ENCODE measurements at places on chromosomes 12 and 14. TPM values are rescaled to one million over a fixed set of nuclear protein-coding genes. Genes with fewer than 3 reads are reported as not detected.

NR1H4 gene
- not detected for total RNA-seq

IL22 gene
- not detected for total RNA-seq

TGM1 gene
- total RNA-seq = 0.52 TPM

SERPINA5 gene
- 2.3 TPM for total RNA-seq

GPR65 gene
- 2.8 TPM for total RNA-seq

YLPM1 gene
- total RNA-seq = 58.4 TPM

ADCY4 gene
- total RNA-seq = 45.7 TPM

AQP5 gene
- not detected for total RNA-seq

ALX1 gene
- total RNA-seq = not detected

IL26 gene
- total RNA-seq = not detected

MPHOSPH9 gene
- total RNA-seq = 13.4 TPM

FAM181A gene
- not detected for total RNA-seq

CCDC197 gene
- not detected for total RNA-seq

BDKRB2 gene
- 5.2 TPM for total RNA-seq

HSPA2 gene
- 41.4 TPM for total RNA-seq

DNA sequence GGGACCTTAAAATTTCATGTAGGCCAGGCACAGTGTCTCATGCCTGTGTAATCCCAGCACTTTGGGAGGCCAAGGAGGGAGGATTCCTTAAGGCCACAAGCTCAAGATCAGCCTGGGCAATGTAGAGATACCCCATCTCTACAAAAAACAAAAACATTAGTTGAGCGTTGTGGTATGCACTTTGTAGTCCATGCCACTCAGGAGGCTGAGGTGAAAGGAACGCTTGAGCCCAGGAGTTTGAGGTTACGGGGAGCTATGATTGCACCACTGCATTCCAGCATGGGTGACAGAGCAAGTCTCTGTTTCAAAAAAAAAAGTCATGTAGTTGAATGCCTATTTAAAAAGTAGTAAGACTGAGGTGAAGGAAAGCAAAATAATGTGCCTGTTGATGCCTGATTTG lies 83.5 kb downstream of the TTC6 start:
- H3K4me1 ChIP-seq = no peaks in the 10 kb centered on the region
- H3K36me3 ChIP-seq = no peaks in the 10 kb centered on the region
- no peak overlapping the region for H3K27ac ChIP-seq

DNA sequence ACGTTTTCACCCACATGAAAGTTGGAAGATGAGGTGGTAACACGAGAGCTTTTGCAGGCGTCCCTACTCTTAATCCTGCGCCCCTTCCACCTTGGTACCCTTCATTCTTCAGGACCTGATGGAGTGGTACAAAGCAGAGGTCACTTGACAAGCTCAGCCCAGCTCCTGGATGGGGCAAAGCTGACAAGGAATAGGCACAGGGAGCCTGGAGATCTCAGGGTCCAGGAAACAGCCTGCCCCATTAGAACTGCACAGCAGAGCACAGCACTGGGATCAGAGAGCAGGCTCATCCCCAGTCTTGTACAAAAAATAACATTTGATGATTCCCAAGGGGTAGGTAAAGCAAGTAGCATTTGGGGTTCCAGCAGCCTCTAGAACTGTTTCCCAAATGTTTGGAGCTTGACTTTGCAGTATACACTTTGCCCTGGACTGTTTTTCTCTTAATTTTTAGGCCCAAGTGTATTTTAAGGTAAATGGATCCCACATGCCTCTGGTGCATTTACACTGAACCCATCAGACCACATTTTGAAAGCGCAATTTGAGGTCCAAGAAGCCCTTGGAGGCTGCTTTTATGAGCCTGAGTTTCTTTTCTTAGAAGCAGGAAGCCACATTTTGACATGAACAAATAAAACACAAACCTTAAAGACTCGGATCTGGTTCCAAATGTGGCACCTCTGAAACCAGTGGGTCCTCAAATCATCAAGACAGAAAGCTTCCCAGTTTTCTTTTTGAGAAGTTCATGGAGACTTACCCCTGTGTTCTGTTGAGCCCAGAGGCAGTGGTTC lies 633 bp downstream of the TC2N start:
- DNase-seq = no peak
- H3K27ac ChIP-seq = peak overlapping the region; percentile 33
- peaks cover 6% of the 10 kb centered on the region for H3K4me1 ChIP-seq
- H3K4me3 ChIP-seq = no peak overlapping the region

- no peaks in the 10 kb centered on the region for H3K4me1 ChIP-seq
- H3K27ac ChIP-seq = no peak overlapping the region
- no peaks in the 10 kb centered on the region for H3K36me3 ChIP-seq
- H3K27me3 ChIP-seq = no peaks in the 10 kb centered on the region
- no peak overlapping the region for H3K4me3 ChIP-seq
Measured at GRCh38 chr12:56721216-56721615, 3.9 kb downstream of the NACA start.

- no peaks in the 10 kb centered on the region for H3K36me3 ChIP-seq
- H3K4me3 ChIP-seq = no peak overlapping the region
- H3K4me1 ChIP-seq = peaks cover 3% of the 10 kb centered on the region
Measured at GRCh38 chr12:15558915-15559528, 230.2 kb downstream of the EPS8 start.

- H3K36me3 ChIP-seq = no peaks in the 10 kb centered on the region
- DNase-seq = no peak
- H3K4me3 ChIP-seq = no peak overlapping the region
- H3K27ac ChIP-seq = no peak overlapping the region
- no peaks in the 10 kb centered on the region for H3K27me3 ChIP-seq
Measured at GRCh38 chr12:63394983-63395382, 244.0 kb upstream of the AVPR1A start.

GRCh38 chr12:110548678-110549077 lies 34.4 kb downstream of the PPTC7 start:
- H3K27ac ChIP-seq = no peak overlapping the region
- H3K27me3 ChIP-seq = no peaks in the 10 kb centered on the region
- no peaks in the 10 kb centered on the region for H3K4me1 ChIP-seq
- H3K36me3 ChIP-seq = peaks cover 3% of the 10 kb centered on the region
- H3K4me3 ChIP-seq = no peak overlapping the region

GRCh38 chr12:122999196-122999946 lies 18.9 kb downstream of the ARL6IP4 start:
- no peaks in the 10 kb centered on the region for H3K4me1 ChIP-seq
- no peak overlapping the region for H3K27ac ChIP-seq
- no peak for DNase-seq
- no peaks in the 10 kb centered on the region for H3K27me3 ChIP-seq
- H3K4me3 ChIP-seq = no peak overlapping the region

DNA sequence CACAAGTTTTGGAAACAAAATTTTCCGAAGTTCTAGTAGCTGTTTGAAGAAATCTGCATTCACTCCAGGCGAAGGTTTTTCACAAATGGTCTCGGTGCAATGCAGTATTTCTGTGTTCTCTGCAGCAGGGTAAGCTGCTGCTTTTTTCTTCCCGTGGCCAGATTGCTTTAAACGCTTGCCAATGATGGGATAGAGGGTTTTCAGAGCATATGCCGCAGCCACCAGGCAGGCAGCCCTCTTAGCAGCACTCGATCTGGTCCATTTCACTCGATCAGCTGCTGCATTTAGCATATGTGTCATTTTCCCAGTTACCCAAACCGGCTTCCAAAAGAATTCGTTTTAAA lies 315 bp downstream of the ABCD2 start:
- peak overlapping the region; percentile 97 for H3K4me3 ChIP-seq
- DNase-seq = no peak
- peaks cover 2% of the 10 kb centered on the region for H3K4me1 ChIP-seq
- no peaks in the 10 kb centered on the region for H3K27me3 ChIP-seq
- H3K27ac ChIP-seq = no peak overlapping the region

DNA sequence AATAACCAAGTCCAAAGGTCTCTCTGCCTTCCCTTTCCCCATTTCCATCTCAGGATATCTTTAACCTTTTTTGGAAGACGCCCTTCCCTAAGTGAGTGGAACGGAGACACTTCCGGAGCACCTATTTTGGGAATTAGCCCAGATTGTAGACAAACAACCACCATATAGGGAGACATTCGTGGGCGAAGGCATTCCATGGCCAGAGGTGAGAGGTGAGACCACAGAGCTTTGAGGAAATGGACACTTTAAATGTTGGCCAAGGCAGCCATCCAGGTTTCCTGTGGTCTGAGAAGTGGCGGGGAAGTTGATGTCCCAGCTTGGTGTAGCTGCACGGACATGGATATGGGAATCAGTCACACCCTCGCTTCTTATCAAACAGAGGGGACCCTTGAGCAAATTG lies 69.4 kb upstream of the BDKRB2 start:
- no peaks in the 10 kb centered on the region for H3K27me3 ChIP-seq
- no peak overlapping the region for H3K4me3 ChIP-seq
- H3K4me1 ChIP-seq = no peaks in the 10 kb centered on the region
- DNase-seq = no peak
- H3K27ac ChIP-seq = no peak overlapping the region

DNA sequence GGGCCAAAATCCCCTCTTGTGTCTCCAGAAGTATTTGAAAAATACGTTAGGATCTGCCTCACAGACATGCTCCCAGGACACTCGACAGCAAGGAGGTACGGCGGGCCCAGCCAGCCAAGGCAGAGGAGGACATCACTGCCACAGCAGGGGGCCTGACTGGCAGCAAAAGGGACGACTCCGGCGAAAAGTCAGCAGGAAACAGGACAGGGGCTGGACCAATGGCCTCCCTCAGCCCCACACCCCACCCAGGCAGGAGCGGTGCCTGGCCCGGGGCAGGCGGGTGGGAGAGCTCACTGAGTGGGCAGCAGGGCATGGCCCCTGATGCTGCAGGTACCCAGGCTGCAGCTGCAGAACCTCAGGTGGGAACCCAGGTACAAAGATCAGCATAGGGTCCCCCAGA lies 17.8 kb downstream of the BRF1 start:
- DNase-seq = no peak
- no peak overlapping the region for H3K4me3 ChIP-seq
- H3K27ac ChIP-seq = no peak overlapping the region
- H3K27me3 ChIP-seq = no peaks in the 10 kb centered on the region
- H3K36me3 ChIP-seq = no peaks in the 10 kb centered on the region
- no peaks in the 10 kb centered on the region for H3K4me1 ChIP-seq

DNA sequence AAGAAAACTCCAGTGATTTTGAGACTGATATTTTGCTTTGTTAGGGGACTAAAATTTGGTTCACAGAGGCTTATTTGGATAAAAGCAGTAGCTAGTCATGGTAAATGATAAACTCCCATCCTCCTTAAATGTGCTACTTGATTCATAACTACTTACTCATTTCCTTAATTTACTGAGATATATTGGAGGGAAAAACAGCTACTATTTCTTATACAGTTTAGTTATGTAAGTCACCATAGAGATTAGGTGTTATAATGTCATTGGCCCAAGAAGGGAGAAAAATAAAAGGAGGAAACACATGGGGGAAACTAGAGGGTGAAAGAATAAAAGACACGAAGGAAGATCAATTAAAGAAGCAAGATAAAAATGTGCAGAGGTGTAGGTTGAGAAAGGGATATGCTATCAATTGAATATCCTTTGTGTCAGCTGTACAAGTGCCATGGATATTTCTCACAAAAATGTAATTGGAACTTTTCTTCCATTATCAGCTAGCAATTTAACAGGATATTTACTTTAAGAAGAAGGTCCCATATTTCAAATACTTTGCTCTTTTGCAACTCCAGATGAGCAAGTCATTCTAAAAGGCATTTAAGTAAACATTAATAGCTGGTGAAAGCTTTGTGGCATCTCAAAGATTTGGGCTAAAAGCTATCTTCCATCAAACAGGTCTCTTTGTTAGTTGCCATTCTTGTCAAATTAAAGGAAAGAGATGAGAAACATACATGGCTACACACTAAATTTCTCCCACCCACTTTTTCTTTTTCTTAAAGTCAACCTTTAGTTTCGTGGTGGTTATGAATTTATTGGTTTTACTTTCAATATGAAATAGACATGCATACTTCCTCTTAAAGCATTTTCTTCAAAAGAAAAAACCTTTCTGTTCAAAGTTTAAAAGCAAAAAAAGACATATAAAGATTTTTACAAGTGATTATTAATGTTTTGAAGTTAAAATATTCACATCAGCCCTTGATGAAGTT lies 439.5 kb downstream of the CCER1 start:
- H3K27ac ChIP-seq = no peak overlapping the region
- no peaks in the 10 kb centered on the region for H3K27me3 ChIP-seq
- no peaks in the 10 kb centered on the region for H3K36me3 ChIP-seq
- no peaks in the 10 kb centered on the region for H3K4me1 ChIP-seq
- no peak overlapping the region for H3K4me3 ChIP-seq

- H3K36me3 ChIP-seq = no peaks in the 10 kb centered on the region
- H3K4me1 ChIP-seq = no peaks in the 10 kb centered on the region
- DNase-seq = no peak
- H3K27me3 ChIP-seq = no peaks in the 10 kb centered on the region
- H3K4me3 ChIP-seq = no peak within 1 kb of the TSS
Measured at GRCh38 chr12:117968826-117969659, at the start of gene KSR2. TSS of gene KSR2 (minus strand) at chr12:117968990. CDS start at chr12:117968255, 735 bp downstream.

GRCh38 chr12:75591628-75592027 lies 80.2 kb upstream of the KRR1 start:
- no peaks in the 10 kb centered on the region for H3K27me3 ChIP-seq
- no peaks in the 10 kb centered on the region for H3K4me1 ChIP-seq
- no peak for DNase-seq

GRCh38 chr12:126558810-126559209 lies 1493.6 kb downstream of the AACS start:
- H3K27ac ChIP-seq = no peak overlapping the region
- H3K27me3 ChIP-seq = no peaks in the 10 kb centered on the region
- no peak overlapping the region for H3K4me3 ChIP-seq

GRCh38 chr12:58420503-58420902 lies 479.1 kb downstream of the ATP23 start:
- H3K27ac ChIP-seq = no peak overlapping the region
- no peak overlapping the region for H3K4me3 ChIP-seq
- H3K36me3 ChIP-seq = no peaks in the 10 kb centered on the region
- no peaks in the 10 kb centered on the region for H3K4me1 ChIP-seq
- DNase-seq = no peak
- no peaks in the 10 kb centered on the region for H3K27me3 ChIP-seq

DNA sequence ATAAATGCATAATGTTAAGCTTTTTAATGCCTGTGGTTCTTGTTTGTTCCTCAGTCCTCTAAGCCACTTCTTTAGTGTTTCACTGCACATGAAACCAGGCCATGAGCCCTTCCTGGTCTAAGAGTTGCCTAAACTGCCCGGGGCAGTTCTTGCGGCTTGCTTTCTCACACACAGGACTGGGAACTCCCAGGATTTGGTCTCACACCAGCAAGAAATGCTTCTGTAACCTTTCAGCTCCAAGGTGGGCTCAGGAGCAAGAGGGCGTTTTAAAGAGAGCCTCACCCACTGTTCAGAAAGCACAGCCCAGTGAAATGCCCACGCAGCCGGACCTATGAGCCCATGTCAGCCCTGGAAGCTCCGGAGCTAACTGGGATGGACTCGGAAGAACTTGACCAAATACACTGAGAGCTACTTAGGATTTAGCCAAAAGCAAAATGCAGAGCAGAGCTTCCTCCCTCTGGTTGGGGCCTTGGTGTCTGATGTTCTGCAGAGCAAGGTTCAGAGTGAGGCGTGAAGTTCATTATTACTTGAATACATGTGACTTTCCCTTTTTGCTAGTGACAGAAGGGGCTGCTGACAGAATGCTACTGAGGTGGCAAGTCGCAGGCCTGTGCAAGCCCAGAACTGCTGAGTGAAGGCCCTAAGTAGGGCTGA lies 23.4 kb downstream of the SLC25A29 start:
- H3K27me3 ChIP-seq = no peaks in the 10 kb centered on the region
- H3K27ac ChIP-seq = no peak overlapping the region
- no peak overlapping the region for H3K4me3 ChIP-seq
- H3K36me3 ChIP-seq = no peaks in the 10 kb centered on the region
- DNase-seq = no peak

GRCh38 chr12:95548056-95548538 lies 3.2 kb downstream of the USP44 start:
- H3K4me3 ChIP-seq = peak overlapping the region; percentile 54
- no peaks in the 10 kb centered on the region for H3K27me3 ChIP-seq
- H3K27ac ChIP-seq = no peak overlapping the region
- H3K4me1 ChIP-seq = no peaks in the 10 kb centered on the region
- no peaks in the 10 kb centered on the region for H3K36me3 ChIP-seq

All from aorta (tissue), 5 donors.